H9 (cell line): ENCODE measurements at places on chromosomes 2 and 18. TPM values are rescaled to one million over a fixed set of nuclear protein-coding genes. Genes with fewer than 3 reads are reported as not detected.

DNA sequence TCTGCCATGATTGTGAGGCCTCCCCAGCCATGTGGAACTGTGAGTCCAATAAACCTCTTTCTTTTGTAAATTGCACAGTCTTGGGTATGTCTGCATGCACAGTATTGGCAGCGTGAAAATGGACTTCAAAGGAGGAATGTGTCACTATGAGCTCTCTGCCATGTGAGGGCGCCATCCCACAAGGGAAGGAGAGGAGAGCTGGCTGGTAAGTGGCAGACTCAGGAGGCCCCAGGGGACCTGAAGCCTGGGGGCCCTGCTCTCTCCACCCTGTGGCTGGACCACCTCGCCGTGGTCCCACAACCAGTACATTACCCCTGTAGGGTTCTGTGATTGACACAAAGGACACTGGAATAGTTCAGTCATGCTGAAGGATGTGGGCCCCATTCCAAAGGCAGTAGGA is 122.1 kb downstream of the RPIA start:
- H3K27ac ChIP-seq, result no peak overlapping the region
- H3K27me3 ChIP-seq, result no peaks in the 10 kb centered on the region
- DNase-seq, result no peak
- H3K36me3 ChIP-seq, result peaks cover 21% of the 10 kb centered on the region; the same call in 2 of the 3 replicates
- no peaks in the 10 kb centered on the region for H3K4me1 ChIP-seq

Gene REG3G
- total RNA-seq, result not detected in 2 replicates

DNA sequence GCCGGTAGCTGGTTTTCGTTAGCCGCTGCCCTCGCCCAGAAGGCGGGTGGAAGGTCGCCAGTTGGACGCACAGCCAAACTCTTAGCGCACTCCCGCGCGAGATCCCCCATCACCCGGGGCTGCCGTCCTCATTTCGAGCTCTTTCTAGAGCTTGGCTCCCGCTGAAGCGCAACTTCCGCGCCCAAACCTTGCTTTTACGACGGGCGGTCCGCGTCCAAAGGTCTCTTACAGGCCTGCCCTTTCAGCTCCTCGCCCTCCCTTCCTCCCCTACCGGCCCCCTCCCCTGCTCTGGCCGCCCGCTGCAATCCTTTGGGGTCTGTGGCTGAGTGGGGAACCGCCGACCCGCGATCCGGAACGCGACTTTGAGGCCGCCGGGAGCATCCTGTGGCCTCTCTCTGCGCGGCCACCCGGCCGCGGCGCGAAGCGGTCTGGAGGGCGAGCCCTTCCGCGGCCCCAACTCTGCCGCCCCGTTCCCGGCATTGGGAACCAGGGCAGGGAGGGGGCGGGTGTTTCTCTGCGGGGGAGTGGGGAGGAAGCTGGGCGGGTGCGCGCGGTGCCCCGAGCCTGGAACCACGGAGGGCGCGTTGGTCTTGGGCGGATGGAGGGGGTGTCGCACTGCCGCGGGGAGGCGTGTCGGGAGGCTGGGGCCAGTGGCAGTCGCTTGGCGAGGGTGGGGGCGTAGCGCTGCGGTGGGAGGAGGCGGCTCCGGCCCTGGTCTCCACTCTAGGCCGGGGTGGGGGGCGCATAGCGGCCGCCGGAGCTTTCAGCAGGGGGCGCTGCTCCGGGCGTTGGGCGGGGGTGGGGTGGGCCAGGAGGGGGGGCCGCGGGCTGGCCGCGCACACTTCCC is at the start of gene GDF7:
Gene GDF7 (plus strand): TSS at position 841 of the 847 bp plus-strand sequence. CDS start 96 bp downstream, outside the sequence.
- H3K36me3 ChIP-seq, result peaks cover 2% of the 10 kb centered on the region; the same call in 1 of the 3 replicates
- H3K27ac ChIP-seq, result no peak within 1 kb of the TSS
- H3K27me3 ChIP-seq, result peaks cover 88% of the 10 kb centered on the region
- H3K4me1 ChIP-seq, result no peaks in the 10 kb centered on the region; the same call in 1 of the 2 replicates

Gene ABCB6
- 44.6 and 46.4 TPM in 2 replicates for total RNA-seq

Gene NCKAP1
- 99.8 and 112 TPM in 2 replicates for total RNA-seq

Gene MYOM1
- 0.17 and 0.20 TPM in 2 replicates for total RNA-seq

Gene MAL
- not detected in 2 replicates for total RNA-seq

Gene MRPL30
- total RNA-seq, result 50.8 and 51.4 TPM in 2 replicates

DNA sequence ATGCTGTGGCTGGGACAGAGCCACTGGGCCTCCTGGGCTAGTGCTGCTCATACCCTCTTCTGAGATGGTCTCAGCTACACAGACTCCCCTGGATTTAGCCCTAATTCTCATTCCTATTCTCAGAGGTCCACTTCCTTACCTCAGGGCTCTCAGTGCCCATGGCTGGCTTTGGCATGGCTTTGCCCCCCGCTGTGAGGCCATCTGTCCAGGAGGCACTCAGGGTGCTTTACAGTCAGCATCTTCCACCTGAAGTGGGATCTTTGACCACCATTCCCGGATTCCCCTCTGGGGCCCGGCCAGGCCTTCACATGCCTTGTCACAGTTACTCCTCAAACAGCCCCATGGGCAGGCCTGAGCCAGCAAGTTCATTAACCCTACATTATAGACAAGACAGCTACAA is 161.8 kb downstream of the CELF4 start:
- H3K4me1 ChIP-seq, result no peaks in the 10 kb centered on the region; the same call in 1 of the 2 replicates
- H3K27ac ChIP-seq, result no peak overlapping the region
- no peak overlapping the region for H3K4me3 ChIP-seq
- DNase-seq, result no peak

GRCh38 chr2:88868861-88869260 is 177.4 kb downstream of the RPIA start:
- H3K27ac ChIP-seq, result no peak overlapping the region
- no peaks in the 10 kb centered on the region for H3K36me3 ChIP-seq
- H3K4me1 ChIP-seq, result no peaks in the 10 kb centered on the region
- H3K4me3 ChIP-seq, result no peak overlapping the region
- DNase-seq, result no peak
- H3K27me3 ChIP-seq, result no peaks in the 10 kb centered on the region

Gene RTP5
- total RNA-seq, result not detected in 2 replicates
